SK-N-SH treated with all-trans-retinoic acid at 6 μM for 48 hours (cell line): ENCODE measurements at places on chromosomes 12 and 14.

DNA sequence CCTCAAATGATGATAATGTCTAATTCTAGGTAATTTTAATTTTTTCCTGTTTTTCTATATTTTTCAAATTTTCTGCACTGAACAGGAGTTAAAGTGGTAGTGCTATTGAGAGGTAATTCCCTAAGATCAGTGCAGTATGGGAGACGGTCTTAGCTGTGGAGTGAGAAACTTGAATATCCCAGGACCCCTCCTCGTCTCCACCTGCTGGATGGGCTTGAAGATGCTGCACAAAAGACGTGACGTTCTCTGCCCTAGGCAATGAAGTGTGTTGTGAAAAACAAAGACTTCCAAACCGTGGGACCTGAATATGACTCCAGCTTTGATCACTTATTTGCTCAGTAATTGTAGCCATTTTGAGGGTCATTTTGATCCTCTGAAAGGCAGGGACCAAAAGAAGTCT is 298.1 kb downstream of the VRK1 start:
- ATAC-seq, result no peak

- no peak for ATAC-seq
Observed at GRCh38 chr12:58384196-58384595, 442.8 kb downstream of the ATP23 start.

- no peak for ATAC-seq
Observed at GRCh38 chr14:23093991-23094665, 808 bp downstream of the ACIN1 start.

GRCh38 chr14:76589246-76589645 is 172.0 kb upstream of the VASH1 start:
- no peak for ATAC-seq

DNA sequence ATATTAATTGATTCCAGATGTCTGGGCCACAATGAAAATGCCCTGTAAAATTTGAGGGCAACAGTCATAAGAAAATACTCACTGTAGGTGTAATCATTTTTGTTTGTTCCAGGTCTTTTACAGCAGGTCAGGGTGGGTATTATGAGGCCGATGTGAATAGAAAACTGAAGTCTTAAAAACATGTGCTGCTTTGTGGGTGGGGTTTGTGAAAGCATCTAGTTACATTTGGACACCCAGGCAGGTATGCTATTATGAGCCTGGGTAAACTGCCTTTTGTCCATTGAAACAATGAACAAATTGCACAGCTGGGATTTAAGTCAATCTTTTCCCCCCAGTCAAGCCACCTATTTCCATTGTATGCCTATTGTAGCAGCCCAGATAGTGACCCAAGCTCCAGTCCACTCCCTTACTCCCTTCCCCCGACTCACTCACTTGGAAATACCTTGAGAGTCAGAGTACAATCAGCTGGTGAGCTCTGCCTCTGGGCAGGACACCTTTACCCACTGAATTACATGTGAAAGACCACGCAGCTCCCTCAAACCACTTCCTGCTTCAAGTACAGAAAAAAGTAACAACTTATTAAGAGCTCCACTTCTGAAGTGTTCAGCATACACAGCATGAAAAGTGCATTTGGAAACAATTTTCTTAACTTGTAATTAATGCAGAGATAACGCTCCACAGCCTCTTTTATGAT is 1.8 kb downstream of the IGF1 start:
- peak; percentile 13; the same call in 2 of the 3 replicates for ATAC-seq
